ENCODE measurements at places on chromosomes 3 and 15.

GRCh38 chr15:70633103-70633831, 130.1 kb downstream of the UACA start:
- no peak for DNase-seq

DNA sequence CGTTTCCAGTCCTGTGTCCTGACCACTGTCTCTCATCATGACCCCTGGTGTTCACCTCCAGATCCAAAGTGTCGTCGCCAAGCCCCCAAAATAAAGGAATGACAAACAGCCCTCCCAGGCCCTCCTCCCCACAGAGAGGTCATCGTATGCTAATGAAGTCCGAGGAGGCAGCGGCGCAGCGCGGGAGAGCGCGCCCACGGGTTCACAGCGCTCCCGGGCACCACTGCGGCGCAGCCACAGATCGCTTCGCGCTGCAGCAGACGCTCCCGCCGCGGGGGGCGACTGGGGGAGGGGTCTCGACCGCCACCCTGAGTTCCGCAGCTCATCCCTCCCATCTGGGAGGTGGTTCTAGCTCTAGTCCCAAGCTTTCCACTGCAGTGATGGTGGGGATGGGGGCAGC, 1.3 kb downstream of the DGKG start:
- no peak for DNase-seq

DNA sequence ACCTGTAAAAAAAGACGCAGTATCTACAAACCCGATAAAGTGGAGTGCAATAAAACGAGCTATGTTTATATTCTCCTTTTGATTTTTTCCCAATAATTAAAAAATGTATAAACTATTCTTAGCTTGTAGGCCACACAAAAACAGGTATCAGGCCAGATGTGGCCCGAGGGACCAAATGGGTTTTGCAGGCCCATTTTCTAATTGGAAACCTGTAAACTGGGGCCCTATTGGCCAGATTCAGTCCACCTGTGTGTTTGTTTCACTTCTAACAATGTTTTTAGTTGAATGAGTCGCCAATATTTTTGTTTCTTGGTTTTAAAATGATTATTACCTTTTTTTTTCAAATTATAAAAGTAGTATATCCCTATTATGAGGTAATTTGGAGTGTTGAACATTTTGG, 29.7 kb downstream of the ZBTB38 start:
- no peak for DNase-seq

GRCh38 chr3:114356066-114356465, 62.2 kb downstream of the TIGIT start:
- no peak for DNase-seq

DNA sequence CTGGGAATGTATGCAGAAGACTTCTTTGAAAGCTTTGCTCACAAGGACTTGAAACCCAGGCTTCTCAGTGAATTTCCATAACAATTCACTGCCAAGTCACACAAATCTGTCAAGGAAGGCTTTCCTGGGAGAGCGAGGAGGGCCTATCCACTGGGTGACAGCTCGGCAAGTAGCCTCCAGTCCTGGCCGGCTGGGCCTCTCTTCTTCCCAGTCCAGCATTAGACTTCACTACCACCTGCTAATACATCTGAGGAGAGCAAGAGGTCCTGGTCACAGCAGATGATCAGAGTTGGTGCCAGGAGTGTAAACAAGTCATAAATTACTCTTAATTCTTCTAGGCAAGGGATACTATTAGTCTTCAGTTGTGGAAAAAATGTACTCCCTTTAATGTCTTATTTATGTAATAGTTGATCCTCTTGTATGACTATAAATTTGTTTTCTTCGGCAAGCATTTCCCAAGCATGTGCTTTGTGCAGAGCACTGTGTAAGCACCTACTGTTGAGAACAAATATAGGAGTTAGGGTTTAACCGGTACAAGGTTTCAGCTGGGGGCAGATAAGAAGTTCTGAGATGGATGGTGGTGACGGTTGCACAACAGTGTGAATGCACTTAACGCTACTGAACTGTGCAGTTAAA, 162.9 kb downstream of the VGLL4 start:
- peak; percentile 56 for DNase-seq

GRCh38 chr3:27340534-27340933, 28.6 kb downstream of the NEK10 start:
- DNase-seq: no peak

- no peak for DNase-seq
These were observed 11.2 kb upstream of the CPB1 start for GRCh38 chr3:148816427-148816826.

- no peak for DNase-seq
These were observed 6.8 kb upstream of the SNX22 start for GRCh38 chr15:64144565-64145281.

DNA sequence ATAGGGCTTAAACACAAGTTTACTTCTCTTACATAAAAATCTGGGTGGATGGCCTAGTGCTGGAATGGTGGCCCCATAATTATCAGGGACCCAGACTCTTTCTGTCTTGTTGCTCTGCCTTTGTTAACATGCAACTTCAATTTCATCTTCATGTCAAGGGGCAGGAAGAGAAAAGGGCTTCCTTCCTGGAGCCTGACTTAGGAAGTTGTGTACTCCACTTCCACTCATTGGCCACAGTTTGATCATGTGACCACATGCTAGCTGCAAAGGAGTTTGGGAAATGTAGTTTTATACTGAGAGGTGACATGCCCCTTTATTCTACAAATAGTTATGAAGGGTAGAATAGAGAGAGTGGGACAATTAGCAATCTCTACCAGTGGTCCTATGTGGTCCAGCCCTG, 39.3 kb downstream of the RHCG start:
- DNase-seq: peak; percentile 30

- peak; percentile 1 for DNase-seq
These were observed 86.1 kb downstream of the CGNL1 start for GRCh38 chr15:57462381-57462780.

GRCh38 chr15:51189669-51190385, 95.1 kb upstream of the TNFAIP8L3 start:
- DNase-seq: no peak

- DNase-seq: peak; percentile 75
These were observed 2.3 kb downstream of the CHP1 start for GRCh38 chr15:41233367-41233771.

GRCh38 chr3:46883054-46883829, 5.7 kb downstream of the PTH1R start:
- no peak for DNase-seq

GRCh38 chr3:108202834-108203233, 19.4 kb downstream of the IFT57 start:
- DNase-seq: no peak

GRCh38 chr3:119819806-119820205, 37.9 kb downstream of the NR1I2 start:
- no peak for DNase-seq

GRCh38 chr3:44415421-44415820, 62.0 kb downstream of the ZNF445 start:
- no peak for DNase-seq

- DNase-seq: no peak
These were observed 36.0 kb downstream of the ATP13A5 start for GRCh38 chr3:193342551-193342950.

DNA sequence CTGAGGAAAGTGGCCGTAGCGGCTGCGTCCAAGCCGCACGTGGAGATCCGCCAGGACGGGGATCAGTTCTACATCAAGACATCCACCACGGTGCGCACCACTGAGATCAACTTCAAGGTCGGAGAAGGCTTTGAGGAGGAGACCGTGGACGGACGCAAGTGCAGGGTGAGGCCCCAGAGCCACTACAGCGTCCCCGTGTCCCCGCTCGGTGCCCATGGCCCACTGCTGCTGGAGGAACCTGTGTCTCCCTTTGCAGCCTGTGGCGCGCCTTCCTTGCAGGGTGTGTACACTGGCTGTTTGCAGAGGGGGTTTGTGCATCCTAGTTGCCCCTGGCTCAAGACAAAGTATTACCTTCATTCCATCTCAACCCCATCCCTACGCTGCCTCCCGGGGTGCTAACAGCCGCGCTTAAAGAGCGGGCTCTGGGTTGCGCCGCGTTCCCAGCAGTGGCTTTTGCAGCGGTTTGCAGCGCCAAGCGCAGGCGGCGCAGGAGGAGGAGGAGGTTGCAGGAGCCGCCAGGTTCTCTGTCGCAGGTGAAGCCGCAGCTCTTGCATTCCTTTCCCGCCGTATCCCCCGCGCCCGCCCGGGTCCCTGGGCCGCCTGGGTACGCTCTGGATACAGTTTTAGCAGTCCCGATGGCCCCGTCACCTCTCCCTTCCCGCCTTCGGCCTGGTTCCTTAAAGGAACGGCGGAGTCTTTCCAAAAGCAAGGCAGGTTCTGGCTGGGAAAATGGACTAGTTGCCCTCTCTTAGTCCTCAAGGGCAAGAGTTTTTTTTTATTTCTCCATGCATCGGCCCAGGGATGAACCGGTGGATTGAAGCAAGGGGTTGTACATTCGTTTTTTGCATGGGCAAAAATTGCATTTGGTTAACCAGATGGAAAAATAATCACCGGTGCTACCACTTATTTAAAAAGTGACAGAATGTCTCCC, 1.2 kb downstream of the CRABP1 start:
- DNase-seq: no peak

GRCh38 chr3:54928046-54928770, at the start of gene LRTM1:
LRTM1 (minus strand) TSS chr3:54928059; CDS start chr3:54927911, 148 bp downstream.
- no peak for DNase-seq

DNA sequence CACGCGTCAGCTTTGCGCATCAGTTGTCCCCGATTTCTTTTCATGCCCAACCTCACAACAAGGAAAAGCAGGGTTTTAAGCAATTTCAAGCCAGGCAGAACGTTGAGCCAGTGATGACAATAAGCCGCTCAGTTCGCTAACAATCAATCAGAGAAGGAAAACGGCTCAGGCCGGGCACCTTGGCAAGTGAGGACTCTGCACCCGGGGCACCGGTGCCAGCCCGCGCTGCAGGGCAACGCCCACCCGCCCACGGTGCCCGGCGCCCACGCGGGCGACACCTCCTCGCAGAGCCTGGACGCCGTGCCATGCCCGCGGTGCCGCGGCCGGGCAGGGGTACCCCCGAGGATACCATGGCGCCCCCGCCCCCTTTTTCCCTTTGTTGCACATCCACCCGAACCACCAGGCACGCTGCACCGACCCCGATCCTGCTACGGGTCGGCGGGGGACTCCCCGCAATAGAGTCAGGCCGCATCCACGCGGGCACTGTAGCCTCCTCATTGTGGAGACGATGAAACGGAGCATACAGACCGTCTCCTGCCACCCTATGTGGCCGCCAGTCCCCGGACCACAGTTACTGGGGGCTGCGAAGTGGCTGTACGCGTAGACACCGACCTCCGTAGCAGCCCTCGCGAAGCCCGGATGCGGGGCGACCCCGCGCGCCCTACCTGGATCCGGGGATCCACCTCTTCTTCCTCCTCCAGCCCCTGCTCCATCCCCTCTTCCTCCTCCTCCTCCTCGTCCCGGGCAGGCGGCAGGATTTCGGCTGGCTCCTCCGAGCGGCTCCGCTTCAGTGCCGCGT, 581 bp downstream of the SH3BP5 start:
- DNase-seq: no peak

DNA sequence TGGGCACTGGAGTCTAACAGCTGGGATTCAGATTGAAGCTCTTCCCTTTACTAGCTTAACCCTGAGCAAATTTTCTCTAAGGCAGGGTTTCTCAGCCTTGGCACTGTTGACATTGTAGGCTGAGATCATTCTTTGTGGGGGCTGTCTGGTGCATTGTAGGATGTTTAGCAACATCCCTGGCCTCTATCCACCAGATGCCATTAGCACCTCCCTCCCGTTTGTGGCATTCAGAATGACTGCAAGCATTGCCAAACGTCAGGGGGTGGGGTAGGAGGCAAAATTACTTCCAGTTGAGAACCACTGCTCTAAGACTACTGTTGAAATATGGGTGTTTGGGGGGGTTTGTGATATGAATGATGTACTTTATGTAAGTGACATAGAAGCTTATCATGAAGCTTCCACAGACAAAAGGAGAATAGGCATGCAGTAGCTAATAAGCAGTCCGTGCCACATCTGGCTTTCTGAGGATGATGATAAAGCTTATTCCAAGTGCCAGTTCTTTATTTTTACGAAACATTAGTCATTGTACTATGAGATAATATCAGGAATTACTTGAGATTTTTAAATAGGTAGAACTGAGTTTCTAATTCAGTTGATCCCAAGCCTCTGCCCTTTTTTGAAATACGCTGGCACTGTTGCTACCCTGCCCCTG, 39.3 kb downstream of the NKIRAS1 start:
- DNase-seq: peak; percentile 74

DNA sequence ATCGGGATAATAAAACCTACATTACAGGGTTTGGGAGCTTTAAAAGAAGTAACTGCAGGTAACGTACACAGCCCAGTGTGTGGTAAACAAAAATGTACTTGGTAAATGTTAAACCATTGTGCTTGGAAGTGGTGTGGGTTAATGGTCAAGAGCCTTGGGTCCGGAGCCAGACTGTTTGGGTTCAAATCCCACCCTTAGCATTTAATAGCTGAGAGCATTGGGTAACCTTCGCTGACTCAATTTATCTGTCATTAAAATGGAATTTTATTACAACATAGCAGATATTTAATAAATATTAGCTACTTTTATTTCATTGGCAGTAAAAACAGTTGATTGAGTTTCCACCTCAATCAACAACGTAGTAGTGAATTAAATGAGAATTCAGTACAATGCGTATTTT, 1.5 kb downstream of the FSTL1 start:
- peak; percentile 80 for DNase-seq

DNA sequence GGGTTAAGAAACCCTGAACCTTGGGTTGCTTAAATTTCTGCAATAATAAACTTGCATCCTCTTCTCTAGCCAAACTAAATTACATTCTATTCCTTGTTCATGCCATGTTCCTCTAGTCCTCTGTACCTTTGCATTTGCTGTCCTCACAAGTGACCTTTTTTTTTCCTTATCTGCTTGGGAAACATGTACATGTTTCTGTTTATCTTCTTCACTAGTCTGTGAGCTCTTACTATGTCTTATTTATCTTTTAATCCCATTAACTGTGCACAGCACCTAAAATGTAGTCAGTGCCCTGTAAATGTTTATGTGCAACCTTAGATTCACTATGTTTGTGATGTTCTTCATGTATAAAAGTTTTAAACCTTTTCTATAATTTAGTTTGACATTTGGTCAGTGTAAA, 61.9 kb downstream of the REC114 start:
- no peak for DNase-seq

DNA sequence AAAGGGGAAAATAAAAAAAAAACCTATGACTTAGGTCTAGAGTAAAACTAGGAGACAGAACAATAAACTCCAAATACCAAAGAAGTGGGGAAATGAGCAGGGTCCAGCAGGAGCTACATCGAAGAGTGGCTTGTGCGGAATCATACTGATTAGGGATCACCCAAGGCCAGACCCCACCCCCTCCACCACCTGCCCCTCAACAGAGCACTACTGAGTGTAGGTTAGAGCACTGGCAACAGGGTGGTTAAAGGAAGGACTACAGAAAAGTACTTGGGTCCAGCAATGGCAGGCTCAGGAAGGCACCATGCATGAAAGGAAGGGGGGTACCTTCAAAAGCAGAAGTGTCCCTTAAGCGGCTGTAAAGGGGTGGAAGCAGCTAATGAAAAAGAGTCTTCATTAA, 96.2 kb downstream of the UBE3A start:
- no peak for DNase-seq

DNA sequence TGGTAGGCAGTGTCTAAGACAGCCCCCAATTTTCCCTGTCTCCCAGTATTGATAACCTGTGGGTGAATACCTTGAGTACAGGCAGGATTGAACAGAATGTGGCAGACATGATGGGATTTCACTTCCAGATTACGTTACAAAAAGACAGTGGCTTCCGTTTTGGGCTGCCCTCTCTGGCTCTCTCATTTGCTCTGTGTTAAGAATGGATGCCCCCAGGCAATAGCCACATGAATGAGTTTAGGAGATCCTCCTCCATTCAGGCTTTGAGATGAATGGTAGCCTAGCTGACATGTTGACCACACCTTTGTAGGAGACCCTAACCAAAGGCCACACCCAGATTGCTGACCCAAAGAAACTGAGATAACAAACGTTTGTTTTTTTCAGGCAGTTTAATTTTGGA, 34.3 kb downstream of the UBXN7 start:
- DNase-seq: no peak

GRCh38 chr3:187720337-187720670, 17.9 kb upstream of the RTP2 start:
- no peak for DNase-seq

Data from HCEC 1CT (cell line).